Effector CD8-positive, alpha-beta T cell (primary cell): ENCODE measurements at places on chromosomes 3 and 15.

DNA sequence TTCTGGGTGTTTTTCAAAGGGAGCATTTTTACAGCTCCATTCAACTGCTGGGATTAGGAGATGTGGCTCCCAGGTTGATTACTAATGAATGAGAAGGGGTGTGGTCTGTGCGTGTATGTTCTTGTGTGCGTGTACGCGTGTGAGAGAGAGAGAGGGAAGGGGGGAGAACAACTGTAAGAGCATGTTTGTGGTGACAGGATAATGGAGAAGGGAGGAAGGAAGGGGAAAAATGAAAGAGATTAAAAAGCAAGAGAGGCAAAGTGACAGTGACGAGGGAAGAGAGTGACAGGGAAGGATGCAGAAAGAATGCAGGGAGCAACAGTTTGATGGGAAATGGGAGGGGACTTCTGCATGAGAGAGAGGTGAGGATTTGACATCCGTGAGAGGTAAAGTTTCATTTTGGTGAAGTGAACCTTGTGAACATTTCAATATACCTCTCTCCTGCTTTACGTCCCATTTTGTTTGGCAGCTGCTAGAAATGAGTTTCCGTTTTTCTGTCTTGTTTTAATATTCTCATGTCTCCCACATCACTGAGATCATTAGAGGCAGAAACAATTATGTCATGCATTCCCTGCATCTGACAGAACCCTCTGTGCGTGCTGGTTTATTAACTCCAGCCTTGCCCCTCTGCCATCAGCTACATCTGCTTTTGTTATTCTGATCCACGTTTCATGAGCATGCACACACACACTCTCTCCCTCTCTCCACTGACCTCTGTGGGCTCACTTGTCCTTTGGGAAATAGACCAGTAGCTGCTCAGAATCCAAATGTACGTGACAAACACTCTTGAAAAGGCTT, 161.6 kb downstream of the GAP43 start:
- no peak for DNase-seq

- DNase-seq: no peak
These were observed 61.6 kb downstream of the LRTM1 start for GRCh38 chr3:54866251-54866650.

GRCh38 chr15:68389041-68389930, 42.7 kb downstream of the ITGA11 start:
- DNase-seq: no peak

GRCh38 chr3:114451051-114451451, 157.2 kb downstream of the TIGIT start:
- no peak for DNase-seq

DNA sequence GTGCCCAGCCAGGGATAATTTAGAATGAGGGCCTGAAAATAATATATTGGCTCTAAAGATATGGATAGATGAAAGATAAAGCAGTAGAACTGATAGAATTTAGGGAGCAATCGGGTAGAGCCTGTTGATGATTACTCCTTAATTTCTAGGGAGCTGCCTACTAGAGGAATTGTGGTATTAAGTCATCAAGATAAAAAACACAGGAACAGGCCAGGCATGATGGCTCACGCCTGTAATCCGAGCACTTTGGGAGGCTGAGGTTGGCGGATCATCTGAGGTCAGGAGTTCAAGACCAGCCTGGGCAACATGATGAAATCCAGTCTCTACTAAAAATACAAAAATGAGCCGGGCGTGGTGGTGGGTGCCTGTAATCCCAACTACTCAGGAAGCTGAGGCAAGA, 130.4 kb downstream of the PCCB start:
- no peak for DNase-seq

DNA sequence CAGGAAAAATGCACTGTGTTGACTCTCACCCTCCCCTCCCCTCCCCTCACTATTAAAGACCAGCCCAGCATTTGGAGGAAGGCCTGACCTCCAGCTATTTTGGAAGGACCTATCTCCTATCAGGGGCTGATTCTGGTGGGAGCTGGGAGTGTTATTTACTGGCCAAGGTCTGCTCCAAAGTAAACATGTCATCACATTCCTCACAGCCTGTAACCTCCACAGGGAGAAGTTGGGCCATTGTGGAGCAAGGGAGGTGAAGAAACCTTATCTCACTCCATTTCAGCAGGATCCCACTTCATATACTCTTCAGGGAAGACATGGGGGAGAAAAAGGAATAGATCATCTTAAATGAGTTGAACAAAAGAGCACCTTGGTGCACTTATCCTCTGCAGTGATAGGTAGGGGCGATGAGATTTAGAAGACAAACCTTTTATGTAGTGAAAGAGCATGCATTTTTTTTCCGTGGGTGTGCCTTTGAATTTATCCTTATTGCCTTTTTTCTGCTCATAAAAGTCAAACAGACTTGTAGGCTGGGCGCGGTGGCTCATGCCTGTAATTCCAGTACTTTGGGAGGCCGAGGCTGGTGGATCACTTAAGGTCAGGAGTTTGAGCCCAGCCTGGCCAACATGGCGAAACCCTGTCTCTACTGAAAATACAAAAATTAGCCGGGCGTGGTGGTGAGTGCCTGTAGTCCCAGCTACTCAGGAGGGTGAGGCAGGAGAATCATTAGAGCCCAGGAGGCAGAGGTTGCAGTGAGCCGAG, 15.6 kb upstream of the FLNB start:
- no peak for DNase-seq

DNA sequence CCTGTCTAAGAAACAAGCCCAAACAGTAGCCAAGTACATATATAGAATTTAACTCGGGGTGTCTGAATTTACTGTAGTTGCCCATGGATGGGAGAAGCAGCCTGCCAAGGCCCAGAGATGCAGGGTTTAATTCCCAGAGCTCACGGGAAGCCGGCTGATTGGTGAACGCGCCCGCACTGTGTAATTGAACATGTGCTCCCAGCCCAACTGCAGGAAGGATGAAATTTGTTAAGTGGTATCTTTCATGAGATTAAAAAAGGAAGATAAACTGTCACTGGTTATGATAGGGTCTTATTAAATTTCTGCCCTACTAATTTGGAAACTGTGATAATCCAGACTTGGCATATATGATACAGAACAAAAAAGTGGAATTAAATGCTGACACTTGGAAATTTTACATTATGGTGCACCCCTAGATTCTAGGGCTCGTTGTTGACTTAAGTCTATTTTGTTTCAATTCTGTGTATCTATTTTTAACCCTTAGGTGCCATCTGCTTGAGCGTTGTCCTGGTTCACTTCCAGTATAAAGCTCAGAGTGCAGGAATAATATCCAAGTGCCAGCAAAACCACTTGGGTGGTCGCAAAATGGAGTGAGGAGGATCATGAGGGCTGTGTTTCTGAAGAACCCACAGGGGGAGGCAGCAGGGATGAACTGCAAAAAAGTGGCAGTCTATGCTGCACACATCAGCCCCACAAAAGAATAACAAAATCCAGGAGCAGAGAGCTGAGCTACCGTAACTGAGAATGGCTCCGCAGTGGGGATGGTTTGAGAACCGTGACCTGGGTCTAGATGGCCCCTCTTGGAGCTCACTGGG, 13.8 kb upstream of the TMC3 start:
- DNase-seq: no peak

DNA sequence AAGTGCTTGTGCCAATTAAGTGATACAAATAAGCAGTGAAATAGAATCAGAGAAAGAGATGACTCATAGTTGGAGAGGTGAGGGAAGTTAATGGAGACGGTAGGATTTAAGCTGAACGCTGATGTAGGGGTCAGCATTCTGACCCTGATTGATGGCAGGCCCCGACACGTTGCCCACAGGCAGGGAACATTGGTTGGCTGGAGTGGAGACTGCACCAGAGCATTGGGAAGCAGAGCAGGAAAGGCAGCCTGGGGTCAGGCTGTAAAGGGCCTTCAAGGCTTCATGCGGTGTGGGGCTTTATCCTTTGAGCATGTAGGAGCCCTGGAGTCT, 68.6 kb downstream of the DCUN1D1 start:
- DNase-seq: no peak
